ENCODE measurements at places on chromosomes 4 and X.

- no peak for DNase-seq
Observed at GRCh38 chr4:33013282-33013681, 2293.1 kb downstream of the PCDH7 start.

- DNase-seq, result no peak
Observed at GRCh38 chr4:10761903-10762302, 77.3 kb upstream of the CLNK start.

GRCh38 chr4:76585897-76586360 is 150.9 kb downstream of the SHROOM3 start:
- DNase-seq, result peak; percentile 16

- DNase-seq, result no peak
Observed at GRCh38 chr4:37397505-37397904, 153.0 kb downstream of the NWD2 start.

GRCh38 chr4:8033829-8034528 is 94.3 kb upstream of the AFAP1 start:
- DNase-seq, result no peak

- DNase-seq, result no peak
Observed at GRCh38 chr4:152308951-152309350, 226.9 kb downstream of the FBXW7 start.

DNA sequence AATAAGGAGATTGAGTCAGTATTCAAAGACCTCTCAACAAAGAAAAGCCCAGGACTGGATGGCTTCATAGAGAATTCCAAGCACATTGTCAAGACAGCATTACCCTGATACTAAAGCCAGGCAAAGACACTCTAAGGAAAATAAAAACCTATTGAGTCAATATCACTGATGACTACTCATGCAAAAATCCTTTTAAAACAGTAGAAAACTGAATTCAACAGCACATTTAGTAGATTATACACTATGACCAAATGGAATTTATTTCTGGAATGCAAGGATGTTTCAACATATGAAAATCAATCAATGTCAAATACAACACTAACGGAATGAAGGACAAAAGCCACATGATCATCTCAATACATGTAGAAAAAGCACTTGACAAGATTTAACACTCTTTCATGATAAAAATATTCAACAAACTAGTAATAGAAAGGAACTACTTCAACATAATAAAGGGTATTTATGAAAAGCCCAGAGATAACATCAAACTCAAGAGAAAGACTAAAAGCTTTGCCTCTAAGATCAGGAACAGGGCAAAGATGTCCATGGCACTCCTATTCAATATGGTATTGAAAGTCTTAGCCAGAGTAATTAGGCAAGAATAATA is 633.3 kb downstream of the ANKRD50 start:
- DNase-seq, result no peak

- DNase-seq, result peak; percentile 13
Observed at GRCh38 chrX:134236626-134237614, at the start of gene CCDC160. TSS of gene CCDC160 (plus strand) at chrX:134237182. CDS start at chrX:134244801, 7,619 bp downstream.

DNA sequence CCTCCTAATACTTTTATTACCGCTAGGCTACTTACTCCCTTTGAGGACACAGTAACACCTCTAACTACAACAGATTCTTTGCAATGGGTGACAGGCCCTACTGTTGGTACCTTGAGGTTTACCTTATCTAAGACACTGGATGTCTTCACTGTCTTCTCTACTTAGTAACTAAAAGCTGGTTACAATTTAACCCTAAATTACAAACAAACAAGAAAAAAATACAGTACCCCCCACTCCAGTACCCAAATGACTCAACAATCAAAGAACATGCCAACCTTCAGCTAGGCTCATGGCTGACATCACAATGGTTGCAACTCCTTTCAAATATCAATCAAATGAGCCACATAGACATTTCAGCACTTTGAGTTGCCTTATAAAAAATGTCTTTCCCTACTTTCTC is 198.0 kb downstream of the GUCY2F start:
- no peak for DNase-seq

DNA sequence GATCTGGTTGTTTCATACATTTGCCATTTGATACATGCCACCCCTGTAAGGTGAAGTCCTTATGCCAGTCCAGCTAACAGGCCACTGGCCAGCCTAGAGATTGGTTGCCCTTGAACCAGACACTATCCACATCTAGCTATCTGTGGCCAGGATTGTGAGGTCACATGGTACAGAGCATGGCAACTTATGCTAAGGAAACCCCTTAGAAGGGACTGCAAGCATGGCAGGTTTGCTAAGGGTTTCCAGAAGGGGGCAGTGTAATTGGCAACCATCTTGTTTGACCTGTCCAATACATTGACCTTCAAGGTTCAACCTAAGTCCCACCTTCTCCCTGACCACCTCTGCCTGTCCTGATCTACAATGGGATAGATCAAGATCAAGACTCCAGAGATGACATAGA is 47.5 kb downstream of the SMC1A start:
- DNase-seq, result no peak

- no peak for DNase-seq
Observed at GRCh38 chr4:182642831-182643230, 274.4 kb downstream of the DCTD start.

- DNase-seq, result no peak
Observed at GRCh38 chr4:98851806-98852205, 77.1 kb downstream of the EIF4E start.

- no peak for DNase-seq
Observed at GRCh38 chrX:130606425-130606824, 204.6 kb downstream of the RBMX2 start.

DNA sequence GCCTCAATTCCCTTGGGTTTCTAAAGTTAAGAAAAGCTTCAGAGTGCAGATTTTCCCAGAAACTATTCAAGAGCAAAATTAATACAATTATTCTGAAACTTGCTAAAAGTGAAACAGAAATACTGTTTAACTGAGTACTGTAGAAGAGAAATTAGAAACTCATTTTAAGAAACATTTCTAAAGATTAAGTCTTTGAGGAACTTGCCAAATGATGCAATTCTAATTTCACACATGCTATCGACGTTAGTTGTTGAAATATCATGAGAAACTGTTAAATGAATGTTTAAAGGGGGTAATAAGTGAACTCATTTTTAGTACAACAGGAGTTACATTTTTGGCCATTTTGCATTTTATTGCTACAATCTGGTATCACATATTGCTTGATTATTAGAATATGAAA is 125.3 kb upstream of the MAOA start:
- no peak for DNase-seq

DNA sequence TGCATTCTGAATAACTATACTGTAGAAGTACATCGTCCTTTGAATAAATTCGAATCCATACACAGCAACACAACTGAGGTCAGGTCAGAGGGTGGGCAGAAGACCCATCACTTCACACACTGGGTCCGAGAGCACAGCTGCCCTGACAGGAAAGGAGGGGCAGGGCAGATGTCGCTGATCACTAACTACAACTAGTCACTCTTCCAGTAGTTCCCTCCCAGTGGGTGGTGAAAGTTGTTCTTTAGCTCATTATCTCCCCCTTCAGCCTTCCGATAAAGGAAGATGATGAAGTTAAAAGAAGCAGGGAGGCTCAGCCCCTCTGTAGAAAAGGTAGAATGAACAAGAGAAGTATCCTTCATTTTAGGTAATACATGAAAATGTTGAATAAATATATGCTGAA is 278.9 kb downstream of the INPP4B start:
- DNase-seq, result peak; percentile 28

GRCh38 chr4:169791527-169792156 is 33.9 kb upstream of the HPF1 start:
- peak; percentile 19 for DNase-seq

DNA sequence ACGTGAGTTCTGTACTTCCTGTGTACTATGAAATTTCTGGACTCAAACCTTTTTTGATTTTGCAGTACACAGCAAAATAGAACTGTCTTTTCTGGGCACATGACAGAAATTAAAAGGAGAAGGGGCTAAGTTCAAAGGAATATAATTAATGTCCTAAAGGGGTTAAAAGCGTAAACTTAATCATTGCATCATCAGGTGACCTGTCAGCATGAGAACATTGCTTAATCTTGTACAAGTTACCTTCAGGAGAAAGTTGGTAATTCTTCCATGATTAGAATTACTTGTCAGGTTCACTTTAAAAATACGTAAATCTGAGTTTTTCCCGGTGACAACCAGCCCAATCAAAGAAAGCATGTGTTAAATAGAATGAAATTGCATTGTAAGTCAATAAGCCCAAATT is 43.2 kb upstream of the PNPLA4 start:
- no peak for DNase-seq

DNA sequence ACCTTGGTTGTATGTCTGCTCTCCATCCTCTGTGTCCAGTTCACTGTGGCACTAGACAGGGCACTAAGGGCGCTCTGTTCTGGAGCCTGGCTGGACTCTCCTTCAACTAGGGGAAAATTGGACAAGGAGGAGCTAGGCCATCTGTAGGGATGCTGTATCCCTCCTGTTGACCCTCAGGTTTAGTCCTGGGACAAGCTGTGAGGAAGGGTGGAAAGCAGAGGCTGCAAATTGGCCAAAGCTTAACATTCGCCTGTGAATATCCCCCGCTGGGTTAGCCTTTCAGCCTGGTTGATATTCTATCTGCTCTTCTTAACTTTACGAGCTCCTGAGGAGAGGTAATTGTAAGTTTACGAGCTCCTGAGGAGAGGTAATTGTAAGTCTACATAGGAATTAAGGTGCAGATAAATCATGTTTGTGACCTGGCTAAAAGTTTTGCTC is 64.4 kb upstream of the ENPEP start:
- DNase-seq, result no peak

GRCh38 chrX:119042040-119042439 is 30.8 kb upstream of the CT47C1 start:
- DNase-seq, result no peak

DNA sequence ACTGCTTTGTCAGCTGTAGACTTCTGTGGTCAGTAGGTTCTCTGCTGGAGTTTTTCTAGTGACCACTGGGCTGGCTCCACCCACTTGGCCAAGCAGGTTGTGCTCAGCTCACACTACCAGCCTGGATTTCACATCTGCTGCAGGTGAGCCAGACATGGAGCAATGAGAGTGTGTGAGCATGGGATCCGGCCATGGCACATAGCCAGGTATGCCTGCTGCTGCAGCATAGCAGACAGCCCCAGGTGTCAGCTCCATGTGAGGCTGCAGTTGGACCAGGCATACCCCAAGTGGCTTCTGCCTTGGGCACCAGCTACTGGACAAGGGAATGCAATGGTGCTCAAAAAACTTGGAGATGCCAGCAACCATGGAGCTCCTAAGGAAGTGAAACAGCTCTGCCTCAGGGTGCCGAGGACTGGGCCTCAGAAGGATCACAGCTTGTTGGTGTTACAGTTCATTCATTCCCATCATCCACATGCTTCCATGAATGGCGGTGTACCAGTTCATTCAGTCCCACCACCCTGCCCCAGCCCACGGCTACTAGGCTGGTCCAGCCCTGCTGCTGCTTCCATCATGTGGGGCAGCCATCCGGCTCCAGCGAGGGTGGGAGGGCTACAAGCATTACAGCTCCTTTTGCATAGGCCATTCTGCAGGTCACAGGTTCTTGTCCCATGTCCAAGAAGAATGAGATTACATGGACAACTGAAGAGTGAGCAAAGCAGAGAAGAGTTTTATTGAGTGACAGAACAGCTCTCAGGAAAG is 389.1 kb upstream of the PCDH7 start:
- no peak for DNase-seq

- no peak for DNase-seq
Observed at GRCh38 chrX:70466968-70467367, 22.3 kb downstream of the DLG3 start.

- DNase-seq, result no peak
Observed at GRCh38 chr4:53049528-53049927, 187.4 kb downstream of the RASL11B start.

DNA sequence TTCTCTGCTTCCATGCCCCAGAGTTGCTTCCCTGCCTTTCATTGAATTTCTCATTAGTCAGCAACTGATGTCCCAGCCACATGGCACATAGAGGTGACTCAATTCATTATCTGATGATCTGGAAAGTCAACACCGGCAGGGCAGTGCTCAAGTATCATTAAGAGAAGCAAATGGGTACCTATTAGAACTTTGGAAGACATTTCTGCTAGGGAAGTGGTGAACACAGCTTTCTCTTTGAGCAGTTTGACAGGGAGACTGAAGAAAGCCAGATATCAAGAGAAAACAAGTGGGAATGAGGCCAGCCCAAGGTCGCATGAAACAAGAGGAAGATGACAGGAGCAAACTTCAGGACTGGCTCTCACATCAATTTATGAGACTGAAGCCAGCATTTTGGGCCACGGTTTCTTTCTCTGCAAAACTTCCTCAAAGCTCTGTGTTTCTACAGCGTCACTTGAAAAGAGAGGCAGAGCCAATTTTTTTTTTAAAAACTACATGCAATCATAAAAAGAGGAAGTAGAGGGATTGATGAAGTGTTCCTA is 108.3 kb upstream of the RPS6KA3 start:
- no peak for DNase-seq

- no peak for DNase-seq
Observed at GRCh38 chr4:53928825-53929224, 135.6 kb downstream of the CHIC2 start.

DNA sequence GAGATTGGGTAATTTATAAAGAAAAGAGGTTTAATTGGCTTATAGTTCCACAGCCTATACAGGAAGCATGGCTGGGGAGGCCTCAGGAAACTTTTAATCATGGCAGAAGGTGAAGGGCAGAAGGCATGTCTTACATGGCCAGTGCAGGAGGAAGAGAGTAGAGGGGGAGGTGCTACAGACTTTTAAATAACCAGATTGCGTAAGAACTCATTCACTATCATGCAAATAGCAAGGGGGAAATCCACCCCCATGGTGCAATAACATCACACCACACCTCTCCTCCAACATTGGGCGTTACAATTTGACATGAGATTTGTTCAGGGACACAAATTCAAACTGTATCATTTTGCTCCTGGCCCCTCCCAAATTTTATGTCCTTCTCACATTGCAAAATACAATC is 353.8 kb upstream of the PABPC5 start:
- no peak for DNase-seq

GRCh38 chr4:147683188-147683591 is 773 bp downstream of the PRMT9 start:
- DNase-seq, result no peak

DNA sequence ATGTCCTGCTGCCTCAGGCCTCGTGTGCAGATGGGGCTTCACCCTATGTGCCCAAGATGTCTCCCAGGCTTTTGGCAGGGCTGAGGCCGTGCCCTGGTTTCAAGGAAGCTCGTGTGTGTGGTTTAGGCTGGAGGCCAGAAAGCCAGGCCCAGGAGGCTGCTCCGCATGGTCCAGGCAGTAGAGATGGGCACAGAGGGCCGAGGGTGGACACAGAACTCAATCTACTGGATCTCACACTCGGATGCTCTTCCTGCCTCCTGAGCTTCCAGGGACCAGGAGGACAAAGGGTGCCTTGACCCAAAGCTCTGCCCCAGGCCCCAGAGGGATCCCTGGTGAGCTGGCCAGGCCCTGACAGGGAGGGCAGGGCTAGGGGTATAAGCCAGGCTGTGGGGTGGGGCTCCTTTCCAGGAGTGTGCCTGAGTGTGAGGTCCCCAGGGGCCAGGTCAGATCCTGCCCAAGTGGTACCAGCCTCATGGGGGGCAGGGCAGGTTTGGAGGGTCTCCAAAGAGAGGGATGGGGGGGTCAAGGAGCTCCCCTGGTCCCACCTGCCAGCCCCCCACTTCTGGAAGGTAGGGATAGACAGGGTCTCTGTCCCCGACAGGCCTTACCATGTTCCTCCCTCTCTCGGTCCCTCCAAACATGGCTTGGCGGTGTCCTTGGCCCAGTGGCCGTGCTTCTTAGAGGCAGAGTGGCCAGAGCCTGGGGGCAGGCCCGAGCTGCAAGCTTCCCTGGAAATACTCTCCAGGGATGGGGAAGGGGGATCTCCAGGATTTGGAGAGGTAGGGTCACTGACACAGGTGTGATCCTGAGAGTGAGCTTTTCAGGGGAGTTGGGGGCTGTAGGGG is 23.8 kb downstream of the HTRA3 start:
- DNase-seq, result no peak

GRCh38 chr4:62135565-62136156 is 935.5 kb downstream of the ADGRL3 start:
- DNase-seq, result no peak
